ENCODE measurements at places on chromosomes 6 and 20. TPM values are rescaled to one million over a fixed set of nuclear protein-coding genes. Genes with fewer than 3 reads are reported as not detected.

The DDO gene
- total RNA-seq: 8.7 TPM

DNA sequence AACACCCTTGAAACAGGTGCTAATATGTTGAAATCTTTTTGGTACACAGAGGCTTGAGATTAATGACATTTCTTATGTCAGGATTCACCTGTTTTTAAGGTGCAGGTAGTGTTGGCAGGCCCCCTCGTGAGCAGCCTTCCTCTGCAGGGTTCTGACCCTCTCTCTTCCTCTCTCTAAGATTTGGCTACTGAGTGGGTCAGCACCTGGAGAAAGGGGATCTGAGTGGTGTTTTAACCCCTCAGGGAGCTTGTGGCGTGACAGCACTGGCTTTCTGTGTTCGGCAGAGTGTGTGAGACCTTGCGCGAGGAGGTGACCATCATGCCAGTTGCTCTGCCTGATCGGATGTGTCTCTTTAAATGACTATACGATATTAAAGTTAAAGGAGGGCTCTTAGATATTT is 37.1 kb downstream of the HIVEP1 start:
- no peak for DNase-seq
- no peaks in the 10 kb centered on the region for H3K36me3 ChIP-seq
- no peaks in the 10 kb centered on the region for H3K27me3 ChIP-seq

DNA sequence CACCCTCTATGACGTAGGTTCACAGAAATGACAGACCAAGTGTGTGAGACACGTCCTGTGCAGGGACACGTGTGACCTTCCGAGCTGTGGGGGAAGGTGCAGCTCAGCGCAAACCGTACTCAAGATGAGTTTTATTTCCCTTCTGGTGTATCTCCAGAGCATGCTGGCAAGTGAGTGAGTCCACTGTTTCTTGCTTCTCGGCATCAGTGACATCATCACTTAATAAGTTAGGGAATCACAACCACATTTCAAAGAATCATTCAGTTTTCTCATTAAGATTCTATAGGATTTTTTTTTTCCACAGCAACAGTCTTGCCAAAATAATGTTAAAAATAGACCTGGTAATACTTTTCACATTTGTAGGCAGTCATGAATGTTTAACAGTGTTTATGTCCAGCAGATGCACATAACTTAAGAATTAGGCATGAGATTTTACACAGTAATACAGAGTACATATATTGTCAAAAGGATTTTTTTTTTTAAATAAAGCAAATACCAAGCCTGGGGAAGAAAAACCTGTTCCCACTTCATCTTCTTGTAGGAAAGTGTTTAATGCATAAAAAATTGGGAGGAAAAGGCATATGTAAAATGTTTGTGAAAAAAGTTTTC is 417.8 kb downstream of the CDC5L start:
- peak; percentile 50 for DNase-seq
- H3K4me3 ChIP-seq: no peak overlapping the region
- peaks cover 2% of the 10 kb centered on the region for H3K4me1 ChIP-seq
- no peak overlapping the region for H3K27ac ChIP-seq

- peaks cover 2% of the 10 kb centered on the region for H3K4me1 ChIP-seq
- H3K27ac ChIP-seq: peak overlapping the region; percentile 13
- no peak overlapping the region for H3K4me3 ChIP-seq
Observed at GRCh38 chr20:35497320-35497719, 32.1 kb downstream of the C20orf173 start.

DNA sequence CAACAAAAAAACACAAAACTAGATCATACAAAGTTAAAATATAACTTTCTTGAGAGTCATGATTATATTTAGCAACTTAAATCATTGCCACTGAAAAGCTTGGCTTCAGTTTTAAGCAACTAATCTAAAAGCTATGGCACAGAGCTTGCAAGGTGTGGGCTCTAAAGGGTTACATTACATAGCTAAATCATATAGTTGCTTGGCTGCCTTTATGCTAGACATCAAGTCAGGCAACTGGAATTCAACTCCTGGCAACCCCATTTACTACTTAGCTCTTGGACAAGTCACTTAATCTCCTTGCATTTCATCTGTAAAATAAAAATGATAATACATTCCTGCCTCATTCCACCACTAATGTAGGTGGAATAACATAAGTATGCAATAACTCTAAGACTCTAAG is 40.9 kb upstream of the GCM1 start:
- H3K27me3 ChIP-seq: no peaks in the 10 kb centered on the region
- no peak overlapping the region for H3K4me3 ChIP-seq
- no peaks in the 10 kb centered on the region for H3K36me3 ChIP-seq
- peak; percentile 96 for DNase-seq

DNA sequence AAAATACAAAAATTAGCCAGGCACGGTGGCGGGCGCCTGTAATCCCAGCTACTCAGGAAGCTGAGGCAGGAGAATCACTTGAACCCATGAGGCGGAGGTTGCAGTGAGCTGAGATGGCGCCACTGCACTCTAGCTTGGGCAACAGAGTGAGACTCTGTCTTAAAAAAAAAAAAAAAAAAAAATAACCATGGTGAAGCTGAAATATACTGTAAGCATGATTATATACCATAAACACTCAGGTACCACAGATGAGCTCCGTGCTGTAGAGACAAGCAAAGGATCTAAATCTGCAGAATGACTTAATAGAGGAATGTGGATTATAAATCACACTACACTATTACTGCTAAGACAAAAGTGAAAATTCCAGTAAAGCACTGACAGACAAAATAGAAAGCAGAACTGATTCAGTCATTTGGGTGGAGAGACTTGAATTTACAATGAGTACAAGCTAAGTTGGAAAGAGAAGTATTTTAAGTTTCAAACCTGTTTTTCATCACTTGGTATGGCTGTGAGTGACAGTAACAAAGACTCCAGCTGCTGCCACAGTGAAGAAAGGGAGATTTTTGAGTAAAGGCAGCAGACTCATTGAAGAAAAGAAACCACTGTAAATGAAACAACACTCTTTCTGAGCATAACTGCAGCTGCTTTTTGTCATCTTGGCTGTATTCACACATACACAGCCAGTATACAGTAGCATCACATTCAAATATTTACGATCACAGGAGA is 322.1 kb downstream of the RNGTT start:
- H3K27ac ChIP-seq: no peak overlapping the region
- no peak overlapping the region for H3K4me3 ChIP-seq
- no peaks in the 10 kb centered on the region for H3K36me3 ChIP-seq
- no peaks in the 10 kb centered on the region for H3K4me1 ChIP-seq

DNA sequence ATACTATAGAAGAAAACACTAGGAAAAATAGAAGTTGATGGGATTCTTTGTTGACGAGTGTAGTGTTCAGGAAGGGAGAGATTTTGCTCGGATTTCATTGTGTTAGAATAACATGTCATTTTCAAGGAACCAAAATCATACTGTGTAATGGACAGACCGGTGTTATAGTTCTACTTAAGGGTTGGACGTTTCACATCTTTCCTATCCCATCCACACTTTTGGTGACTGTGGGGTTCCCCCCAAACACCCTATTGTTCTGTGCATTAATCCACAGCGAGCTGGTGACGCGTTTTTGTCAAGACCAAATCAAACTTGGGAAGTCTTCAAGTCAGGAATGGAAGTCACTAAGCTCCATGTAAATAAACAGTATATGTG is 43.3 kb downstream of the TRIM27 start:
- no peaks in the 10 kb centered on the region for H3K27me3 ChIP-seq
- no peaks in the 10 kb centered on the region for H3K36me3 ChIP-seq
- no peak overlapping the region for H3K27ac ChIP-seq
- no peaks in the 10 kb centered on the region for H3K4me1 ChIP-seq
- peak overlapping the region; percentile 91 for H3K4me3 ChIP-seq
